Activated B cell treated with CpG ODN at 0.5 μM for 24 hours (primary cell): ENCODE measurements at places on chromosomes 11 and 22. TPM values are rescaled to one million over a fixed set of nuclear protein-coding genes. Genes with fewer than 3 reads are reported as not detected.

GRCh38 chr11:2443881-2444820 lies at the start of gene TRPM5:
Gene TRPM5, minus strand, starts transcription at chr11:2444514. Its CDS starts 21,478 bp downstream, at chr11:2423036.
- H3K4me1 ChIP-seq = peaks cover 38% of the 10 kb centered on the region
- DNase-seq = peak; percentile 66
- H3K27me3 ChIP-seq = no peaks in the 10 kb centered on the region
- H3K36me3 ChIP-seq = no peaks in the 10 kb centered on the region
- peak within 1 kb of the TSS; percentile 85 for H3K4me3 ChIP-seq
- H3K27ac ChIP-seq = peak within 1 kb of the TSS; percentile 65

- DNase-seq = no peak
- H3K27ac ChIP-seq = no peak overlapping the region
- H3K4me1 ChIP-seq = no peaks in the 10 kb centered on the region
- no peaks in the 10 kb centered on the region for H3K27me3 ChIP-seq
- H3K4me3 ChIP-seq = no peak overlapping the region
- H3K36me3 ChIP-seq = no peaks in the 10 kb centered on the region
Measured at GRCh38 chr11:126817096-126817495, 183.5 kb downstream of the KIRREL3 start.

DNA sequence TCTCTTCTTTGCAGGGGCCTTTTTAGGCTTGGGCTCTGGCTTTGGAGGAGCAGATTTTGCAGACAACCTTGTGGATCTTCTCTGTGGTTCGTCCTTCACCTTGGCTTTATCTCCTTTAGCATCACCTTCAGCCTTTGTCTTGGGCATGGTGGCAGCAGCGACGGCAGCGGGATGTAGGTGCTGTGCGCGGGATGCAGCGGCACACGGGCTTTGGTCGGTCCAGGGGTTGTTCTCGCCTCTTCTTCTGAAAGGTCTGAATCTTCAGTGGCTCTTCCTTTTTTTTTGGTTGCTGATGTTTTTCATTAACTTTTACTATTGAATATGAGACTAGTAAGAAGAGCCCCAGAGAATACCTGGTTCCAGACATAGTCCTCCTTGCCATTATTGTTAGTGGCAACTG lies 10.0 kb downstream of the MEI1 start:
- no peaks in the 10 kb centered on the region for H3K36me3 ChIP-seq
- no peaks in the 10 kb centered on the region for H3K4me1 ChIP-seq
- no peak overlapping the region for H3K4me3 ChIP-seq
- H3K27ac ChIP-seq = no peak overlapping the region

- no peak overlapping the region for H3K27ac ChIP-seq
- DNase-seq = no peak
- H3K4me3 ChIP-seq = no peak overlapping the region
- peaks cover under 1% of the 10 kb centered on the region for H3K27me3 ChIP-seq
- H3K36me3 ChIP-seq = no peaks in the 10 kb centered on the region
Measured at GRCh38 chr22:27482402-27482801, 319.2 kb downstream of the MN1 start.

GRCh38 chr11:8720352-8720751 lies 37.8 kb downstream of the RPL27A start:
- H3K27ac ChIP-seq = no peak overlapping the region
- H3K4me3 ChIP-seq = no peak overlapping the region
- peaks cover 10% of the 10 kb centered on the region for H3K27me3 ChIP-seq
- H3K4me1 ChIP-seq = peaks cover 19% of the 10 kb centered on the region

DNA sequence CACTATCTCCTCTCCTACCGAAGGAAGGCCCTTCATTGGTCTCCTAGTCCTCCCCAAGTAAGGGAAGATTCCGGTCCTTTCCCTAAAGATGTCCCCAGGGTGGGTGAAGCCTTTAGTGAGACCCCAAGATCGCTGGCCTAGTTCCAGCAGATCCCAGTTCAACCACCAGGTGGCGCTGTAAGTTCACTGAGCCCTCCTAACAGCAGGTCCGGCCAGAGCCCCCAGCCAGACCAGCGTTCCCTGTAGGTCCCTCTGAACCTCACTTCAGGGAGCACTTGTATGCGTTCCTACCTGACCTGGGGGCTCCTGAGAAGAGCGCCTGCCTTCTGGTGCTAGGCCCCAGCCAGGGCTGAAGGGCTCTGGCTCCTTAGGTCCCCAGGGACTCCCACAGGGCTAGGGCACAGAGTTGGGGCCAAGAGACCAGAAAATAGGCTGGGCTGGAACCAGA lies 38.1 kb downstream of the LMO1 start:
- H3K36me3 ChIP-seq = no peaks in the 10 kb centered on the region
- H3K4me1 ChIP-seq = no peaks in the 10 kb centered on the region
- H3K27me3 ChIP-seq = peaks cover 3% of the 10 kb centered on the region
- no peak overlapping the region for H3K4me3 ChIP-seq

DNA sequence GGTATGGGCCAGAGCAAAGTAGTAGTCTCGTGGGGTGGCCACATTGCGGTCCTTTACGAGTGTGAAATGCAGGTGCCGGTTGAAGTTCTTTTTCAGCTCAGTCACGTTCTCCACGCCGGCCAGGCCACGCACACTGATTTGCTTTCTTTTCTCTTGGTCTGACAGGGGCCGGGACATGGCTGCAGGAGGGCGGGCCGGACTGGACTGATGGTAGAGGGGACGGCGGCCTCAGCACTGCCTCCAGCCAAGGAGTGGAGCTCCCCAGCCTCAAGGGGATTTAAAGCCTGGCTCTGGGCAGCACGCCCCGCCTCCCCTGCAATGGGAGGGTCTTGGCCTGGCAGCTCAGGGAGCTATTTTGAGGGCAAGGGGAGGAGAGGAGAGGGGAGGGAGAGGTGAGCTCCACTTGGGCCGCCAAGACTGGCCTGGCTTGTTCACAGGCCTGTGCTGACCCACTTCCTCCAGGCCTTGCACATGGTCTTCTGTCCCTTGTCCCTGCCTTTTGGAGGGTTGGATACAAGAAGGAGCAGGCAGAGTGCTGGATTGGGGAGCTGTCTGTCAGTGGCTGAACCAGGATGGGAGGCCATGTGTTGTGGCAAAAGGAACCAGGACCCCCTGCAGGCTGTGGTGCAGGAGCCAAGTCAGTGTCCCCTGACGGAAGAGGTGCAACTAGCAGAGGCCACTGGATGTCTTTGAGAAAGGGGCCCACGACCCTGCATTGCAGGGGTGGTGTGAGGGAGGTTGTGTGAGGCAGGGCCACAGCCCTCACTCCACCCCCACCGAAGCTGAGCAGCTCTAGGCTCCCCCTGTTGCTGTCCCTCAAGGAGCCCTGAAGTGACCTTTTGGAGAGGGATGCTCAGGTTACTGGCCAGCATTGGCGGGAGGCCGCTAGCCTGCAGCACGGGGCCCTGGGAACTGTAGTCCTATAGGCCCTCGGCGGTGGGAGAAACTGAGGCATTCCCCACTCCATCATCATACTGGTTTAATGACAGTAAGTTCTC lies at the start of gene PYGM:
Gene PYGM (minus strand): TSS at position 253 of the 998 bp plus-strand sequence. CDS start 76 bp downstream, at position 177.
- peaks cover 37% of the 10 kb centered on the region for H3K36me3 ChIP-seq
- peak within 1 kb of the TSS; percentile 85 for H3K27ac ChIP-seq
- H3K27me3 ChIP-seq = no peaks in the 10 kb centered on the region

DNA sequence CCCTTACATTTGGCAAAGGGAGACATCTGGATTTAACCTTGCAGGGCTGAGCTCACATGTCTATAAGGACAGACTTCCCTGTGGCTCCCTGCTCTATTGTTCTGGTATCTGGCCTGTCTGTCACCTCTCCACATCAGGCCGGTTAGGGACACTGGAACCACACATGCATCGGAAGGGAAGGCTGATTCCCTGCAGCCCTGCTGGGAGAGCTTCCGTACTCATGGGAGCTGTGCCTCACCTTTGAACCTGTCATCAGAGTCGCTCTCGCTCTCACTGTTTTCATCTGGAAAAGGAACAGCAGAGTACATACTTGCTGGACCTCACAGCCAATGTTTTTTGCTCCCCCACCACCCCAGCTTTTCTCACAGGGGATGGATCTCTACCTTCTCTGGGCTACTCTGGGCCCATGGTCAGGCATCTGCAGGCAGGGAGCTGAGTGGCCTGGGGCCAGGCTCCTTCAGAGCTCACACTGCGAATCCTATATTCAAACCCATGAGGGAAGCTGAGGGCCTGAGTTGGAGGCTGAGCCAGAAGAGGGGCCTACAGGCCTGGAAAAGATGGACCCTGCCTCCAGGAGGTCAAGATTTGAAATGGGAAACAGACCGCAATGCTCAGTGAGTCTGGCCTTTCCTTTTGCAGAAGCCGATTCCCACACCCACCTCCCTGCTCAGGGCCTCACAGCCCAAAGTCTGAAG lies 31.3 kb downstream of the RPL27A start:
- peaks cover 18% of the 10 kb centered on the region for H3K4me1 ChIP-seq
- no peak overlapping the region for H3K4me3 ChIP-seq
- H3K27me3 ChIP-seq = no peaks in the 10 kb centered on the region
- no peak overlapping the region for H3K27ac ChIP-seq
- no peak for DNase-seq
- H3K36me3 ChIP-seq = no peaks in the 10 kb centered on the region

GRCh38 chr11:60098508-60098907 lies 10.0 kb downstream of the MS4A2 start:
- no peak overlapping the region for H3K27ac ChIP-seq
- peaks cover 14% of the 10 kb centered on the region for H3K4me1 ChIP-seq
- no peak for DNase-seq

- no peaks in the 10 kb centered on the region for H3K36me3 ChIP-seq
- H3K4me3 ChIP-seq = no peak overlapping the region
- no peaks in the 10 kb centered on the region for H3K4me1 ChIP-seq
Measured at GRCh38 chr22:35850831-35851230, 133.2 kb downstream of the APOL5 start.

GRCh38 chr22:24450610-24451009 lies 23.2 kb downstream of the ADORA2A start:
- H3K4me3 ChIP-seq = no peak overlapping the region
- H3K27ac ChIP-seq = no peak overlapping the region
- no peaks in the 10 kb centered on the region for H3K27me3 ChIP-seq
- DNase-seq = no peak

GRCh38 chr11:111735262-111736116 lies 30.7 kb downstream of the PPP2R1B start:
- H3K27me3 ChIP-seq = no peaks in the 10 kb centered on the region

GRCh38 chr11:26234451-26234850 lies 97.5 kb upstream of the ANO3 start:
- no peak overlapping the region for H3K4me3 ChIP-seq
- H3K36me3 ChIP-seq = no peaks in the 10 kb centered on the region
- no peak overlapping the region for H3K27ac ChIP-seq
- no peaks in the 10 kb centered on the region for H3K4me1 ChIP-seq

DNA sequence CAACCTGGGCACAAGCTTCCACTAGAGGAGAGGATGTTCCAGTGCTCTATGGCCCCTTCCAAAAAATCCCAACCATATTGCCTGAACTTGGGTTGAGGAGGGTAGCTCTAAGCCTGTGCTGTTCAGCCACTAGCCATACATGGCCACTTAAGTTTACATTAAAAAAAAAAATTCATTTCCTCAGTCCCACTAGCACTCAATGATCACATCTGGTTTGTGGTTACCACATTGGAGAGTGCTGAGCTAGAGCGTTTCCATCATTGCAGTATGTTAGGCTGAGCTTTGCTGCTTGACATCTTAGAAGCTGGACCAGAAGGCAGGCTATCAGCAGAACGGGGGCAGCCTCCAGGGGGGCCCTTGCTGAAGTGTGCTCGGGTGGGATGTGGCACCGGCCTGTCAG lies 43.5 kb upstream of the CYP2D6 start:
- H3K4me1 ChIP-seq = peaks cover 30% of the 10 kb centered on the region
- H3K27me3 ChIP-seq = no peaks in the 10 kb centered on the region
- H3K36me3 ChIP-seq = peaks cover 49% of the 10 kb centered on the region
- no peak overlapping the region for H3K27ac ChIP-seq
- no peak overlapping the region for H3K4me3 ChIP-seq
- no peak for DNase-seq

GRCh38 chr11:130314184-130314749 lies 450 bp downstream of the ZBTB44 start:
- peak overlapping the region; percentile 89 for H3K4me3 ChIP-seq
- H3K27ac ChIP-seq = peak overlapping the region; percentile 85
- H3K4me1 ChIP-seq = peaks cover 39% of the 10 kb centered on the region
- H3K27me3 ChIP-seq = no peaks in the 10 kb centered on the region
- H3K36me3 ChIP-seq = peaks cover 4% of the 10 kb centered on the region

DNA sequence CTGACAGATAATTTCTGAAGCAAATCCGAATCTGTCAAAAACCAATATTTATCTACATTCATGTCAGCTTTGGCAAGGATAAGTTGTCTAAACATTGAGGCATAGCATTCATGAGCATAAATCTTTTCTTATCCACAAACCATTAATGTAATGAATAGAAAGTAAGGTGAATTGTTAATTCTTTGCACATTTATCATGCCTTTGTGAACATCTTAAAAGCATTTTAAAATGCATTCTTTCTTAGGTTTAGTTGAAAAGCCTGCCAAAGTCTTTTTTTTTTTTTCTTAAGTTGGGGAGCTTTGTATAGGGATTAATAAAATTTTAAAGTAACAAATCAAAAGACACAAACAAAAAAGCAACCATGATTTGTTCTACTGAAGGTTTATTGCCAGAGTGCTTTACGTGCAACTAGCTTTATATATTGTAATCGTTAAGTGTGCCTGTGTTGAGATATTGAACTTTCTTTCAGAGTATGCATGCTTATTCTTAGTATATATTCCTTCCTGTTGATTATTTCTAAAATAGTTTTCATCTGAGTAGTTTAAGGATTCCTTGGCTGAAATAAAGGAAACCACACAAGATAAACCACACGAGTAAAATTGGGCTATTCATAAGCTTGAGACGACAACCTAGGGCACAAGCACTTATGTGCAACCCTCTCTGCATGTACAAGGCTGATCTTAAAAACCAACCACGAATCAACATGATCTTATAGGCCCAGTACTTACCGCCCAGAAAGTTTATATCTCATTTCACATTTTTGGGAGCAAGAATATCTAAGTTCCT lies 1110.9 kb upstream of the CNTN5 start:
- H3K27ac ChIP-seq = no peak overlapping the region
- no peaks in the 10 kb centered on the region for H3K4me1 ChIP-seq
- no peak overlapping the region for H3K4me3 ChIP-seq
- no peak for DNase-seq
- no peaks in the 10 kb centered on the region for H3K27me3 ChIP-seq

- H3K36me3 ChIP-seq = no peaks in the 10 kb centered on the region
- no peaks in the 10 kb centered on the region for H3K27me3 ChIP-seq
- DNase-seq = no peak
- peak overlapping the region; percentile 65 for H3K4me3 ChIP-seq
- H3K4me1 ChIP-seq = peaks cover 88% of the 10 kb centered on the region
Measured at GRCh38 chr11:114166897-114167323, 107.4 kb downstream of the ZBTB16 start.

GRCh38 chr11:921921-922678 lies 3.6 kb upstream of the AP2A2 start:
- no peak overlapping the region for H3K4me3 ChIP-seq
- peaks cover 9% of the 10 kb centered on the region for H3K4me1 ChIP-seq
- no peak for DNase-seq
- no peaks in the 10 kb centered on the region for H3K36me3 ChIP-seq

GRCh38 chr11:35061516-35062440 lies 77.2 kb upstream of the CD44 start:
- no peak for DNase-seq
- H3K4me1 ChIP-seq = peaks cover 56% of the 10 kb centered on the region
- peaks cover 12% of the 10 kb centered on the region for H3K36me3 ChIP-seq
- H3K27ac ChIP-seq = peak overlapping the region; percentile 11
- no peaks in the 10 kb centered on the region for H3K27me3 ChIP-seq

GRCh38 chr11:61736310-61736709 lies 16.1 kb upstream of the MYRF start:
- peaks cover 4% of the 10 kb centered on the region for H3K4me1 ChIP-seq
- no peaks in the 10 kb centered on the region for H3K36me3 ChIP-seq
- H3K4me3 ChIP-seq = no peak overlapping the region
- H3K27ac ChIP-seq = no peak overlapping the region

- H3K36me3 ChIP-seq = no peaks in the 10 kb centered on the region
- no peak overlapping the region for H3K27ac ChIP-seq
- no peak overlapping the region for H3K4me3 ChIP-seq
- H3K4me1 ChIP-seq = no peaks in the 10 kb centered on the region
- no peak for DNase-seq
Measured at GRCh38 chr11:14713496-14714244, 70.1 kb downstream of the PDE3B start.

The MS4A6E gene
- not detected in 2 replicates for total RNA-seq

The OR6T1 gene
- total RNA-seq = not detected in 2 replicates

The C11orf86 gene
- total RNA-seq = not detected in 2 replicates

The SLC5A4 gene
- not detected in 2 replicates for total RNA-seq

The SHANK3 gene
- not detected in 2 replicates for total RNA-seq

The GAB4 gene
- 0.29 TPM in 1 of 2 replicates, not detected in the other for total RNA-seq
